Spinal cord (tissue), 10 donors: ENCODE measurements at places on chromosomes 5 and 9.

DNA sequence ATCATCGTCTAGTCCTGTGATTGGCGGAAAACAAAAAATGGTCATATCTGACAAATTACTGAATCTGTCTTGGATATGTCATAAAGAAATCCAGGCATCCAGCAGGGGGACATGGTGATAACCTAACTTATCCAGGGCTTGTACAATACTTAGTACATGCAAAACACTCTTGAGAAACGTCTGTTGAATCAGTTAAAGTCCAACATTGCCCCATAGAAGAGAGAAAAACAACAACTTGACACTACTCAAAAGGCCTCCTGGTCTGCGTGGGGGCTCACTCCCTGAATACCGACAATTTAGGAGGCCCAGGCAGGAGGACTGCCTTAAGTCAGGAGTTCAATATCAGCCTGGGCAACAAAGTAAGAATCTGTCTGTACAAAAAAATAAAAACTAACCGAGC is 217.5 kb downstream of the DCP2 start:
- DNase-seq: no peak

DNA sequence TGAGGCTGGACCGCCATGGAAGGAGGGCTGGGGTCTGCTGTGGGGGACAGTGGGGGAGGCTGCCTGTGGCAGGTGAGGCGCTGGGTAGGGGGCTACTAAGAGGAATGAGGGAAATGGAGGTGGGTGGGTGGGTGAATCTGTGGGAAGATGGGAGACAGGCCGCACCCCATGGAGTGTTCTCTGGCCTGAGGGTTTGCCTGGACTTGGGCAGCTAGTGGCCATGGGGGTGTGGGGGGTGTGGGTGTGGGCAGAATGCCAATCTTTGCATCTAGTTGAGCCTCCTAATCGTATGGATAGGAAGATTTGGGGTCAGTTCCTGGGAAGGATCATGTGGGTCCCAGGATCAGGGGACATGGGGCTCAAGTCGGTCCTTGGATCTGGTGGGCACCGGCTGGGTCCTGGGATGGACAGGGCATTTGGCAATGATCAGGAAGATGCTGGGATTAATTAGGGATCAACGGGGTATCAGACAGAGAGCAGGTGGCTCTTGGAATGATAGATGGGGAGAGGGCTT is 518 bp downstream of the ZDHHC12 start:
- no peak for DNase-seq

GRCh38 chr5:2143646-2144353 is 261.1 kb upstream of the IRX4 start:
- no peak for DNase-seq

- no peak for DNase-seq
Measured at GRCh38 chr5:109703166-109703565, 13.4 kb downstream of the MAN2A1 start.

GRCh38 chr5:81402192-81402930 is 8.4 kb upstream of the ACOT12 start:
- no peak for DNase-seq

DNA sequence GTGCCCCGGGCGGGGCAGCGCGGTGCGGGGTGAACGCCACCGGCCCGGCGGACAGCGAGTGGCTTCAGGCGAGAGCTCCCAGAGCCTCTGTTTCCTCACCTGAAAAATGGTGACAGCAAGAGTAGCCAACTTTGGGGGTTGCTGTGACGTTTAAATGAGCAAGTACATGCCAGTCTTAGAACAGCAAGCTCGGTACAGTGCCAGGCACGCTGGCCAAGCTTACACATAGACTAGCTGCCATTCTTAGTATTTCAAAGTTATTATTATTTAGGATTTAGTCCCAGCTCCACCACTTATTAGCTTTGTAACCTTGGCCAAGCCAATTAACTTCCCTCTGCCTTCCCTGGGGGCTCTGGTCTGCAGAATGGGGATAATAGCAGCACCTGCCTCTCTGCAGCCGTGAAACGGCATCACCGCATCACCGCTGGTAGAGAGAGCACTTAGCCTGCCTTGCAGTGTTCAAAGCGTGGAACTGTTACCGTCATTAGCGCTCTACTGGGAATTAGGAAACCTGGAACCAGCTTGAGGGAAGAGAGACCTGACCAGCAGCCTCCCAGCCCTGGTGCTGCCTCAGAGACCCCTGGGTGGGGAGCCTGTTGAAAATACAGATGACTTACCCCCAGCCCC is at the start of gene C9orf50:
C9orf50 (minus strand) TSS at position 433 of the 627 bp plus-strand sequence. CDS start 527 bp downstream, outside the sequence.
- no peak for DNase-seq

GRCh38 chr9:125241863-125242739 is 958 bp upstream of the HSPA5 start:
- DNase-seq: no peak

DNA sequence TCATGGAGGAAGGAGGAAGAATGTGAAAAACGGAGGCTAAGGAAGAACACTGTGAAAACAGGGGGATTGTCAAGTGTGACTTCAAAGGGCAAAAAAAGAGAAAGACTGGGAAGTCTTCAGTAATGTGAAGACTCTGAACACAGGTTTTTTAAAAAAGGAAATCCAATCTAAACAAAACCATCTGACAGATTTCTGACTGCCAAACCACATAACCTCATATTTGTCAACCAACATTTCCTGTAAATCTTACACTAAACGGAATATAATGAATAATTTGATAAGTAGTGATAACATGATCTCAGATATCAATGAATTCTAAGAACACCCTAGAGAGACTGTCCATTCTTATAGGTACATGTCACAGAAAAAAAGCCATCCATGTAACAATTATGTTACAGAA is 124.7 kb downstream of the FBN2 start:
- no peak for DNase-seq

GRCh38 chr9:83701769-83702168 is 6.0 kb downstream of the UBQLN1 start:
- DNase-seq: no peak

GRCh38 chr9:74847478-74848152 is 40.1 kb downstream of the TRPM6 start:
- DNase-seq: no peak

DNA sequence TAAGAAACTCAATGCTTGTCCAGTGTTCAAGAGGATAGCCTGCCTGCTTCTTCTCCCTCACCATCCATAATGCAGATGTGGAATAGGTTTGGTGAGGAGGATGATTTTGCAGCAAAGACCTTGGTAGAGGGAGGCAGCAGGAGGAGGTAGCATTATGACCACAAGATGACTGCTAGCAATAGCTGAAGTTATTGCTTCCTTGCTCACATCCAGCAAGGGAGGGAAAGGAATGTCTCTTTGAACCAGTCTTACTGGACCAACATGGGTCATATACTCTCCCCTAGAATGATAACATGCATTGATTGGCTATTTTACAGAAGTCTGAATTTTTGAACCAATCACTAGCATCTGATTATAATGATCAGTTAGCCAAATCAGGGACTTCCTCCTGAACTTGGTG is 607.6 kb downstream of the EBF1 start:
- no peak for DNase-seq

DNA sequence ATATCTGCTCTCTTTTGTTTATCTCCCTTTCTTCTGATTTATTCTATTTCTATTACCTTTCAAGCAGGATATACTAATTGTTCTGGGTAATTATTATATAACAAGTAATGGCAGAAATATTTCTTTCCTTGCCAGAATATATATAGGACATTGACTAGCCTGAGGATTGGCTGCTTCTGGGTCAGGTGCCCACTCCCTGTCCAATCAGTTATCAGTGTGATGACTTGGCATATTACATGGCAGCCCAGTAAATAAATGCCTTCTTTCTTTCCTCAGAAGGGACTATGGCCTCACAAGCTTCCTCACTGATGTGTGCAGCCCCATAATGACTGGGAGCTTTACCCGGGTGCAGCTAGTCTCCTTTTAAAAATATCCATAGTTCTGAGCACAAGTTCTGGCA is 301.1 kb downstream of the EFNA5 start:
- DNase-seq: no peak

DNA sequence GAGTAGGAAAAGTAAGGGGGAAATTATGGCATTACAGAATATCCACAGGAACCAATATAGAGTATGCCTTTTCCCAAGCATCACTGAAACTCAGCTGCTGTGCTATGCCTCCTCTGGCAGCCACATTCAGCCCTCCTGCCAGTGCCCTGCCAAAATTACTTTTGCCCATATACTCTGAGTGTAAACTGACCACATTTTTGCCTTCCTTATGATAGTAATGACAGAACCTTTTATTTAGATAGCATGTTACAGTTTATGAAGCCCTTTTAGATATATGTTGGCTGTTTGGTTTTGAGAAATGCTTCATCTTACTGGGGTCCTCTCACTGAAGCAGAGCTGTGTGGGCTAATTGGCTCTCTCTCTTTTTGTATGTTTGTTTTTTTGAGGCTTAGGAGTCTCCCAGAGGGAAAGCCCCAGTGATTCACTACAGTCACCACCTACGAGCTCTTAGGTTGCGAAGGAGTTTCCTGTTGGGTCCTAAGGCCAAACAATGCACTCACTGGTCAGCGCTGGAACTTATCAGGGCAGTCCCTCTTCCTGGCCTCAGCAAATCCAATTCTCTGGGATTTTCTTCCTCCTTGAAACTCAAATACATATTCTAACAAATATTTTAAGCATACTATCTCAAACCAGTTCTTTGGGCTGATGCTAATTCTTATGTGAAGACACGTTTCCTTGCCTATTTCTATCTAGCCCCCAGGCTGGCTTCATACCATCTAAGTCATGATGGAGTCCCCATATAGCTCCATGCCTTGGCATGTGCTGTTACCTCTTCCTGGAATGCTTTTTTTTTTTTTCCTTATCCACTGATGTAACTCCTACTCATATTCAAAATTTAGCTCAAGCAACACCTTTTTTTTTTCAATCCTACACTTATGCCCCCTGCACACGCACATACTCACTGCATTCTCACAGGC is 3.7 kb downstream of the PHF24 start:
- DNase-seq: no peak

DNA sequence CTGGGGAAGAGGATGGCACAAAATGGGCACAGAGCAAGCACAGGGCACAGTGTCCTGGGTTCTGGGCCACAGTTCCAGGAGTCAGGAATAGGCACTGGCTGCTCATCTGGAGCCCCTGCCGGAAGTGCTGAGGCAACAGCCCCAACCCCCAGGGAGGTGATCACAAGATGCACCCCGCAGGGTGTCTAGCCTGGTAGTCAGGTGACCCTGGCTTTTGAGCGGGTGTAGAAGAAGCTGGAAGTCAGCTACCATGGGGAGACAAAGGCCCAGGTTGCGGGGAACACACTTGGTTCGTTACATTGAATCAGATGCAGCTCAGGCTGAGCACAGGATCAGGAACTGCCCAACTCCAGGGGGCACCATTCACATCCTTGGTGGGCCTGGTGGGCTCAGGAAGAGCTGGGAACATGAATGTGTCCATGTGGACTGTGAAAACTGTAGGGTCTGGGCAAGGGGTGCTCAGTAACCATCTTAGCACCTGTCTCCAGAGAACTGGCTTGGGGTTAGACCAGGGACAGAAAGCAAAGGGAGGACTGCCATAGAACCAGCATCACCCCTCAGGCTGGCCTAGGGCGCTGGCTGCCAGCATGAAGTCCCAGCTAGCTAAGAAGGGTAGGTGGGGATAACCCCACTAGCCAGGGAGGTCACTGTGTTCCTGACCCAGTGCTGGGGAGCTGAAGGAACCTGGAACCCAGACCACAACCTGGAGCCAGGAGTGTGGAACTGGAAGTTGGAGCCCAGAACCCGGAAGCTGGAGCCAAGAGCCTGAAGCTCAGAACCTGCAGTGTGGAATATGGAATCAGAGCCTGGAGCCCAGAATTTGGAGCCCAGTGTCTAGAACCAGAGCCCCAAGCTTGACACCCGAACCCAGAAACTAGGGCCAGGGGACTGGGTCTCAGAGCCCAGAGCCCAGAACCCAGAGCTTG is 6.1 kb upstream of the SLC34A1 start:
- no peak for DNase-seq

DNA sequence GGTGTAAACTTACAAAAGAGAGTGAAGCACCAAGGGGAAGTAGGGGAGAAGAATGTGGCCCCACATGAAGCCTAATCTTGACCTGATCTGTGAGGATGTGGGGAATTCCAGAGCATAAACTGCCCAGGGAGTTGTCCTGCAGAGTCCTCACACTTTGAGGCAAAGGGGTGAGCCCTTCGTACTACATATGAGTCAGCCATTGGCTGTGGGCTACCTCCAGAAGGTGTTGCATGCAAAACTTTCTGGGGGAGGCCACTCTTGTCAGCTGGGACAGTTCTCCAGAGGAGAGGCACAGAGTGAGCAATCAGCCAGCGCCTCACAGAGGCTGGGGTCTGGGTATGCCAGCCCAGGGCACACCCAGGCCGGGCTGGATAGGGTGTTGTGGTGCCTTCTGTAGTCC is 98.1 kb upstream of the NMUR2 start:
- DNase-seq: no peak

DNA sequence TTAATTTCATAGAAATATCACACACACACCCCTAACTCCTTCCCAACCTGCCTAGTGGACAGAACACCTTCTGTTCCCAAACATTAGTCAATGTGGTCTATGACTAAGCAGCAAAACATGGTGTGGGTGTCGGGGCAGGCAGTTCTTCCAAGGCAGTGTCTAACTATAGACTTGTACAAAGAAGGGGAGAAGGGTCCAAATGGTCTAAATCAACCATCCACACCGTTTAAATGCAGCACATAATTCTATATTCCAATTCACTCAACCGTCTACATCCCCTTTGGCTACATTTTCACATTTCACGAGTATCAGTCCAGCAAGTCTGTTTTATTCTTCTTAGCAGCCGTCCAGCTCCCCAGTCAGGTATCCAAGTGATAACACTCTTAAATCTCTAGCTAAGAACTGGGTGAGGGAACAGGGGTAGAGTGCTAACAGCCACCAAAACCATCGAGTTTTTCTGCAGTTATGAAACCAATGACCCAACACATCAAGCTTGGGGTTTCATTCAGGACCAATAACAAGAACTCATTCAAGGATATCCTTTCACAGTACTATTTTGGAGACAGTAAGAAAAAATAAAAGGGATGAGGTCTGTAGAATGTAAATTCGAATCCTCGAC is 3.3 kb downstream of the ZNF608 start:
- DNase-seq: no peak

GRCh38 chr9:115117999-115118878 is at the start of gene TNC:
Gene TNC, minus strand, starts transcription at chr9:115118157. Its CDS starts 27,139 bp downstream, at chr9:115091018.
- DNase-seq: peak; percentile 67

DNA sequence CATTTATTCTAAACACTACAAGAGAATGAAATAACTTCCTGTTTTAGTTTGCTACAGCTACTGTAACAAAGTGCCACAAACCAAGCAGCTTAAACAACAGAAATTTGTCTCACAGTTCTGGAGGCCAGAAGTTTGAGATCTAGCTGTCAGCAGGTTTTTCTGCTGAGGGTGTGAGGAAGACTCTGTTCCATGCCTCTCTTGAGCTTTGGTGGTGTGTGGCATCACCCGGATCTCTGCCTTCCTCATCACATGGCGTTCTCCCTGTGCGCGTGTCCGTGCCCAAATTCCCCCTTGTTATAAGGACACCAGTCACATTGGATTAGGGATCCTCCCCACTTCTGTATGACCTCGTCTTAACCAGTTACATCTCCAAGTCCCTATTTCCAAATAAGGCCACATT is 97.7 kb downstream of the CFAP95 start:
- DNase-seq: no peak

GRCh38 chr9:2288309-2288708 is 273.2 kb downstream of the SMARCA2 start:
- DNase-seq: no peak

DNA sequence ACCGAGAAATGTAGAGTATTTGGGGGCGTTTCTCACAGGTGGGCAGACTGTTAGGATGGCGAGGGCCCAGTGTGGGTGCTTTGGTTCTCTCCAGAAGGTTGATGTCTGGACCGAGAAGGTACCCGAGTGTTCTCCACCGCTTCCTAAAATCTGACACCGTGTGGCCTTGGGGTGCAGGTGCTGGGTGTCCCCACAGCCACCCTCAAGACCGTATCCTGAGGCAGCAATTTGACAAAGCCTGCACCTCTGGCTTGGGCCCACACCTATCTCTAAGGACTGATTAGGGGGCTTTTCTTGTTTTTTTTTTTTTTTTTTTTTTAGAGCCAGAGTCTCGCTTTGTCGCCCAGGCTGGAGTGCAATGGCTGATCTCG is 1.3 kb downstream of the PPP1R26 start:
- DNase-seq: no peak
